Mucosa of gallbladder (tissue), 1 donor: ENCODE measurements at places on chromosomes 16 and 17. TPM values are rescaled to one million over a fixed set of nuclear protein-coding genes. Genes with fewer than 3 reads are reported as not detected.

The FLYWCH2 gene
- 35.5 TPM for total RNA-seq

DNA sequence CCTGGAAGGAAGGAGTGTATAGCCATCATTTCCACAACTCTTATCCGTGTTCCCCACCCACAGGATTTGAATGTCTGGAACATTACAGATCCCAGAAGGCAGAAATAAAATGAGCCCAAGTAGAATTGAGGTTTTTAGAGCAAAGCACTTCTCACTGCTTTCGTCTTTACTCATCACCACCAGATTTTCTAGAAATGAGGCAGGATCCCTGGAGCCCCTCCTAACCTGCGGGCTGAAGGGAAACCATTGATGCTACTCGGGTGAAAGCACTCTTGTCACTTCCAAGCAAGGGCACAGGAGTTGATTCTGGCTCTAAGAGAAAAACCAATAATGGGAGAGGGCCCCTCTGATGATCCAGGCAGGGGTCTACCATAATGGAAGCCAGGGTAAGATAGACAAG is 2.8 kb upstream of the ALDOC start:
- DNase-seq: no peak

- DNase-seq: no peak
Observed at GRCh38 chr16:84548508-84548907, 44.0 kb upstream of the MEAK7 start.

The ENPP7 gene
- 0.23 TPM for total RNA-seq

The PYY gene
- total RNA-seq: not detected

DNA sequence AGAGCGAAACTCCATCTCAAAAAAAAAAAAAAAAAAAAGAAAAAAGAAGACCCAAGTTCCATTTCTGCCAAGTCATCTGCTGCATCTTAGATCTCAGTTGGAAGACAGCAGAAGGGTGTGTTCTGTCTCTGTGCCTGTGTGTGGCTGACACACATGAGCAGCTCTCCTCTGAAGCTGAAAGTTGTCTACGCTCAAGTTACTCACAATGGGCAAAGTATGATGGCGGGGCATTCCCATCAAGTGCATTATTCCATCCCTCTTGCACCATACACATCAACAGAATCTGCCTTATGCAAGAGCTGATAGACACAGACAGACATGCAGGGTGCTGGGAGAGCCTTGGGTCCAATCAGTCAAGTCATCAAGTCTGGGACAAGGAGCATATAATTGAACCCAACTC is 402.2 kb downstream of the XYLT1 start:
- no peak for DNase-seq

DNA sequence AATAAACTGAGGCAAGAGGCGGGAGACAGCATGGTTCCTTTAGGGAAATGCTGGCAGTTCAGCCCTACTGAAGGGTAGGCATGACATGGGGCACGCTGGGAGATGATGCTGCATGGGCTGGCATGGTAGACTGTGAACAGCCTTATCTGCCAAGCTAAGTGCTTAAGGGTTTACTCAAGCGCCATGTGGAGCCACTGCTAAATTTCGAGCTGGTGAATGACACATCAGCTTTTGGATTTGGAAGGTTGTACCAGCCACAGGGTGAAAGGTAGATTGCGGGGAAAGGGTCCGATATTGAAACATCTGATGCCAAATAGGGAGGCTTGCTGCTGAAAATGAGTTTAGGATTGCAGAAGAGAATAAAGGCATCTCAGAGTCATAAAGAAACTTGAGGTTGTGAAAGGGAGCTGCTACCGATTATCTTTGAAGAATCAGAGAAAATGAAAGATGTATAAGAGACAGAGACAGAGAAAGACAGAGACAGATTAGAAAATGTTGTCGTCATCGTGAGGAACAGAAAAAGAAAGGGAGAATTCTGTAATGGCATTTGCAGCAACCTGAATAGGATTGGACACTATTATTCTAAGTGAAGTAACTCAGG is 16.3 kb downstream of the PIK3R5 start:
- DNase-seq: no peak

The TAC4 gene
- not detected for total RNA-seq

DNA sequence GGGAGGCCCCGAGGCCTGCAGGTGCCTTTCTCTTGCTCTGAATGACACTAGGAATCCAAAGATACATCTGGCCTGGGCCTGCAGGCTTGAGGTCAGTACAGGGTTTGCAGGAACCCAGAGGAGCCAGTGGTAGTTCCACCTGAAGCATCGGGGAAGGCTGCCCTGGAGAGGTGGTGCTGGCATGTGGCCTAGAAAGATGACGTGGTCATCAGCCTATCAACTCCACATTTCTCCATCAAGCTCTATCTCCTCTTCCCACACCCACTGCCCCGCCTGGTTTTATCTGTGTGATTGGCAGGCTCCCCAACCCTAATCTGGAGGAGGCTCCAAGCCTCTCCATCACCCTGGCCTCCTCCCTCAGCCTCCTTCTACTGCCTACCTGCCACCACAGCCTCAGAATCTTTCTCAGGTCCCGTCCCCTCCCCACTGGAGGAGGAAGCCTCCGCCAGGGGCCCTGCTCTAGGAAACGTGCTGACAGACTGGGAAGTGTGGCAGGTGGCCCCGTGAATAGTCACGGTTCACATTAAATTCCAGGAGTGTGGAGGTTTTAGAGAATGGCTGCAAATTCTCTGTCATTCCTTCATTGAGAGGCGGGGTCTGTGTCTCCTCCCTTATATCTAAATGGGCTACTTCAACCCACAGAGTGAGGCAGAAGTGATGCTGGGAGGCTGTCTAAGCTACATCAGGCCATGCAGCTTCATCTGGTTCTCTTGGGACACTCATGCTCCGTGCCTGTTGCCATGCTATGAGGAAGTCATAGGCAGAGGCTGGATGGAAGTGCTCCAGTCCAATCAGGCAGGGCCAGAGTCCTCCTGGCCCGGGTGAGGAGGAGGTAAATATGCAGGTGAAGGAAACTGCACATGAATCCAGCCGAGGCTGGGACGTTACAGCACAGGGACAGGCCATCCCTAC is 11.4 kb upstream of the MAP2K3 start:
- no peak for DNase-seq

The CCL17 gene
- total RNA-seq: not detected
